ENCODE measurements at places on chromosomes 11 and 22.

- DNase-seq, result no peak
These were observed 26.4 kb upstream of the MYOD1 start for GRCh38 chr11:17692931-17693330.

GRCh38 chr11:31477528-31478222 lies 31.7 kb downstream of the IMMP1L start:
- DNase-seq, result no peak

DNA sequence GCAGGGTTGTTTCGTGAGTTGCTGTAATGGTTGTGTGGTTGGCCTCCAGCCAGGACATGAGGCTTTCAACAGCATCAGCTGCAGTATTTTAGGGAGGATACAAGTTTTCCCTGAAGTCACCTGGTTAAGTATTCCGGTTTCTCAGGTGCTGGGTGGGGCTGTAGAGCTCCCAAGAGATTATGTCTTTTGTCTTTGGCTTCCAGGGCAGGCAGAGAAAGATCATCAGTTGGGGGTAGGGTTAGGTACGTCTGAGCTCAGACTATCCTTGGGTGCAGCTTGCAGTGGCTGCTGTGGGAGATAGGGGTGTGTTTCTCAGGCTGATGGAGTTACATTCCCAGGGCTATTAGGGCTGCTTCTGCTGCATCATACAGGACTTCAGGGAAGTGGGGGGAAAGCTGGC lies 47.5 kb upstream of the MRGPRX1 start:
- DNase-seq, result peak; percentile 20

- peak; percentile 82 for DNase-seq
These were observed 15.2 kb downstream of the PHLDB1 start for GRCh38 chr11:118622376-118623268.

- peak; percentile 27 for DNase-seq
These were observed 61.5 kb upstream of the SLC25A18 start for GRCh38 chr22:17501679-17502285.

DNA sequence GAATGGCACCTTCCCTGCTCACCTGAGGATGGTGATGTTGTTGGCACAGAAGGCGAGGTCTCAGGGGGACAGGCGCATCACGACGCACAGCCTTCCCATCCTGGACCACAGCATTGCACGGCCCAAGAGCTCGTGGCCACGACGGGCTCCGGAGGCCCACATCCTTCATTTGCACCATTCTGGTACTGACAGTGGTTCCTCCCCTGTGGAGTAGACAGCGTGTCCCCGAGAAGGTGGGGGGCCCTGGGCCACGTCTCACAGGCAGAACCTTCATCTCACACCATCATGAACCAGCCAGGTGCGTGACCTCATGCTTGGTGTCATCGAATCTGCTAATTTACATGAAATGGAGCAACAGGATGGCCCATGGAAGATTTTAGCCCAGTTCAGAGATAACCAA lies 180.0 kb downstream of the CTTN start:
- DNase-seq, result no peak

DNA sequence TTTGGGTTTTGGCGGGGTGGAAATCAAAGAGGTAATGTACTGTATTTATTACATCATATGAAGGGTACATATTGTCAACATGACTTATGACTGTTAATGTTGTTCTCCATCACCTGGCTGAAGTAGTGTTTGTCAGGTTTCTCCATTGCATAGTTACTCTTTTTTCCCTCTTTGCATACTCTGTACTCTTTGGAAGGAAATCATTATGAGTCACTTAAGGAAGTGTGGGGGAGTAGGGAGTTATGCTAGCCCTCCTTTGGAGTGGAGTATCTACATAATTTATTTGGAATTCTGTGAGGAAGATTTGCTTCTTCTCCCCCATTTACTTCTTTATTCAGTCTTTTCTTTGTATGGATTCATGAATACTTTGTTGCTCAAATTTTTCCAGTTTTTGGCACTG lies 3.6 kb upstream of the PGR start:
- no peak for DNase-seq

DNA sequence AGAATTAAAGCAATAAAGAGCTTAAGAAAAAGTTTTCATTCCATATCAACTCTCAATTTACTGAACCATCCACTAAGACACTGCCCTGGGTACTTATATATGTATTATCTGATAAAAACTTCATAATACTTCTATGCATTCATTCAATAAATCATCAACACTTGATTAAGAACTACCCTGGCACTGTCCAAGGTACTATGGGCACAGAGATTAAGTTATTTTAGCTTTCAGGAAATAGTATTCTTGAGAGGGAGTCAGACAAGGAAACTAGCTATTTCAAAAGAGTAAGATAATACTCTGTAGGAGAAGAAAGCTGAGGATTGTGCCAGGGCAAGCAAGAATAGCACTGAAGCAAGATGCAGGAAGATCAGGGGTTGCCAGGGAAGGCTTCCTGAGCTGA lies 640.8 kb downstream of the FAM181B start:
- DNase-seq, result no peak
